ENCODE measurements at places on chromosomes 6 and 20.

DNA sequence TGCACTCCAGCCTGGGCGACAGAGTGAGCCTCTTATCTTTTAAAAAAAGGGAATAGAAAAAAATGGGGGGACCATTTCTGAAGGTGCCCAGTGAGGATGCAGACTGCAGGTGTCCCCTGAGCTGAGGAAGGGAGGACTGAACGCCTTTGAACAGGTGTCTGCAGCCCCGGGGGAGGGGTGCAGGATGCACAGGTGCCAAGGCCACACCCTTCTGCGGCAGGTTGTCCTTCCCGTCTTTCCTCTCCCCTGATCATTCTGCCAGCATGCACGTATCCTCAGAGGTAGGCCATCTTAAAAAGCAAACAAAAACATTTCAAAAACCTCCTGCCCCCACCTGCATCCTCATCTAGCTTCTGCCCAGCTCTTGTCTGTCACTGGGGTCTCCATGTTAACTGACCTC, 101.3 kb downstream of the MTHFD1L start:
- DNase-seq: no peak

DNA sequence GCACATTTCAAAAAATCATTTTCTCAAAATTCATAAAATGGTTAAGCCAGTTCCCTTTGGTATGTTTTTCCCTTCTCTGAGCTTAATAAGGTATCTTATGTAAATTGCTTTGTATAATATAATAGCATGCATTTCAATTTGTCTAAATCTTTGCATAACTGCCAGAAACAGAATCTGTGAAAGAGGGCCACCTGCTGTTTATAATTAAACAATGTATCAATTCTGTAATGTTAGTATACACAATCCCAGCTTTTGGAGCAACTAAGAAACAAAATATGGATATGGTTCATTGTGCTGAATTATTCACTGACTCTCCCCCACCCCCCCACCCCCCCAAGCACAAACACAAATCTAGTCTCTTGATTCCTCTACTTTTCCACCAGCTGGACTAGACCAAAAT, 54.8 kb downstream of the GPX5 start:
- no peak for DNase-seq

DNA sequence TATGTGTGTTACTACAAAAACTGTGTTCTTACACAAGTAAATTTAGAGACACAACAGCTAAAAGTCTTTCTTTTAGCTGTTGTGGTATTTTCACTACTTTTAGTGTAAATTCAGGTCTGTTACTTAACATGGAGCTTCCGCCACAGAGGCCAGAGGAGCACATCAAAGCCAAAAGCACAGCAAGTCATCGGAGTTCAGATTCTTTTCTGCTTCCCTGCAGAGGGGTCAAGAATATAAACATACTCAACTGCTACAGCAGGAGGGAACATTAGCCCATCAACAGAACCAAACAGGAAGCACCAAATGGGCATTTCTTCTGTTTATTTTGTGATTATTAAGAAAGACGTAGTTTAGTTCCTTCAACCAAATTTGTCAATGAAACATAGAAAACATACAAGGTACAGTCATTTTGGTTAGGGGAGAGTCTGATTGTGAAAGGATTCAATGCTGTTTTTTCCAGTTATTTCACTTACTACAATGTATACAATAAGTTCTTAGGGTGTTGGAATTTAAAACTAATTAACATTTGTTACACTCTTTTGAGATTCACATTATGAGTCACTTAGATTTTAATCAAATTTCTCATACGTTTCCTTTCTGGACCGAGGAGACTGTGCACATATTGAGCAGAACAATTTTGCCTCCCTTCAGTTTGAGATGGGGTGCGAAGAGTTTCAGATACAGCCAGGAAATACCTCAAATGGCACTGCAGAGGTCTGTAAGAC, 42.8 kb upstream of the DSE start:
- DNase-seq: no peak

DNA sequence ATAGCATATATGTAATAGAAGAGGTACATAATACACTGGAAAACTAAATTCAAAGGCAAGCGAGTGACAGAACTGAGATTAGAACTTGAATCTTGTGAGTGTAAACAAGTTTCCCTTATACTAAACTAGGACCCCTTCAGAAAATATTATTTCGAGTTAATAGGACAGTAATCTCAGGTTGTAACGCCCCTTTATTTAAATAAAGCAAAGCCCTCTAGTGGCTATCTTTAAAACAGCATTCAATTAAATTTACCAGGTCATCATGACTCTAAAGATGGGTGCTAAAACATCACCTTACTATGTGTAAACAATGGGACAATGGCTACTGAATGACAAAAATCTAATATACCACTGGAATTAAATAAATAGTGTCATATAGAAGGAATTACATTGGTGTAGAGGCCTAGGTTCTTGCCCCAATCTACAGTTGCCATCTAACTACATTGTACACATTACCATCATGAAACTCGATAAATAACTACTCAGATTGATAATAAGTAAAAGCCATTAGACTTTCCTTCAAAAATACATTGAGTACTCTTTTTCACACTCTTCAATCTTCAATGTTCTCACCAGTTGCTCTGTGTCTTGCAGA, 255.4 kb upstream of the IRAK1BP1 start:
- no peak for DNase-seq

- no peak for DNase-seq
These were observed 27.4 kb upstream of the RREB1 start for GRCh38 chr6:7080311-7080710.

GRCh38 chr20:56897318-56897957, 268.3 kb downstream of the TFAP2C start:
- DNase-seq: peak; percentile 30

- no peak for DNase-seq
These were observed 68.3 kb downstream of the CD24 start for GRCh38 chr6:106906232-106906631.

DNA sequence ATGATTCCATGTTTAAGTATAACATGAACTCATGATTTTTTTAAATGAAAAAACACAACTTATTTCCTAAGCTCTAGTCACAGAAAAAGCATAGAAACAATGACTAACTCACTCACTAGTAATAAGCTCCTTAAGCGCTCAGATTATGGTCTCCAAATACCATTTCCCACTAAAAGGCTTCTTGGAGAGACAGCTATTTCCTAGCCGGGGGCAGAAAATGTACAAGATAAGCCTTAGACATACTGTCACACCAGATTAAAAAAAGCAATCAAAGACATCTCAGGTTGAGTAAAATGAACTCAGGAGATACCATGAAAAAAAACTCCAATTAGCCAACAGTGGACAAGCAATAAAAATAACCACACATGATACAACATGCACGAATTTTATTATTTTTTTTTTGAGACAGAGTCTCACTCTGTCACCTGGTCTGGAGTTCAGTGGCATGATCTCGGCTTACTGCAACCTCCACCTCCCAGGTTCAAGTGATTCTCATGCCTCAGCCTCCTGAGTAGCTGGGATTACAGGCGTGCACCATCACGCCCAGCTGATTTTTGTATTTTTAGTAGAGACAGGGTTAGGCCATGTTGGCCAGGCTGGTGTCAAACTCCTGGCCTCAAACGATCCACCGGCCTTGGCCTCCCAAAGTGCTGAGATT, 14.9 kb downstream of the SRPK1 start:
- no peak for DNase-seq

DNA sequence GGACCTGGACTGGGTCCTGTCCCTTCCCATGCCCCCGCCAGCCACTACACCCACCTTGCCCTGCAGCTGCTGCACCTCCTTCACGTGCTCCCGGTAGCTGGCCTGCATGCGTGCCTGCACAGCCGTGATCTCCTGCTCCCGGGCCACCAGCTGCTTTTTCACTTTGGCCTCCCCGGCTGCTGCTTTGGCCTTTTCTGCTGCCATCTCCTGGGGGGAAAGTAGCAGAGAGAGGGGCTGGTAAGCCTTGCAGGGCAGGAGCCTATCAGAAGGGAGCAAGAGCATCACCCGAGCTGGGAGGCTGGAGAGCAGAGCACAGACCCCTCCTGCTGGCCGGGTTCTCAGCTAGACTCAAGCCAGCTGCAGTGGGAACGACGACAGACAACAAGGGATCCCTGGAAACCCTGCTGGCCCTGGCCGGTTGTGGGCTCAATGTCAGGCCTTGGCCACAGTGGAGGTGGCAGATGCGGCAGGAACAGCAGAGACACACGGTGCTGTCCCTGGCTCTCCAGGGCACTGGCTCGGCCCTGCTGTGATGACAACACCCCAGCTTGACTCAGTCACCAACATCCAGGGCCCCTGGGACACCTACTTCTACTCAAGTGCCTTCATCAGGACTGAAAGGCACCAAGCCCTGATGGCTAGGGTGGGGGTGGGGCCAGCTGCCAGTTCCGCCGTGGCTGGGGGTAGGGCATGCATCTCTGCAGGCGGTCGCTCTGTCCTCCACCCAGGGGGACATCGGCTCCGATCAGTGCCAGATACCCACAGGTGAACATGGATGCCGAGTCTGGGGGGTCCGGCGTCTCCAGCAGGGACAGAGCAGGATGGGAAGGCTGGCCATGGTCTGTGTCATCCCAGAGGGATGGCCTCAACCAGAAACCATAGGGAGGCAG, 45.3 kb downstream of the RRBP1 start:
- peak; percentile 51 for DNase-seq

- no peak for DNase-seq
These were observed 117.1 kb upstream of the FBXL4 start for GRCh38 chr6:99064834-99065233.

DNA sequence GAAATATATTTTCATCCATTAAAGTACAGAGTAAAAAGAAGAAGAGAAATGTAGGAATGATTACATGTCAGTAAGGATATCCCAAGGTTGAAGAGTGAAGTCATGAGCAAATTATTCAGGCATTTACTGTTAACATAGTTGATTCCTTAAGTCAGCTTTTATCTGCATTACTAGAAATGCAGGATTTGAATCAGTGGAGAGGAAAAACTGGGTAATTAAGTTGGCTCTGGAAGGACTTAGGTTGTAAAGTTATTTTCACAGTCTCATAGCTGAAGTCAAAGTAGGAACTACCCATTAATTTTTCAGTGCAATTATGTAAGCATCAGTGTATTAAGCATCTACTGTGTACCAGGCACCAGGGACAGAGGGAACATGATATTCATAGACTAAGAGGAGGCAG, 7.8 kb downstream of the NAA20 start:
- DNase-seq: no peak

DNA sequence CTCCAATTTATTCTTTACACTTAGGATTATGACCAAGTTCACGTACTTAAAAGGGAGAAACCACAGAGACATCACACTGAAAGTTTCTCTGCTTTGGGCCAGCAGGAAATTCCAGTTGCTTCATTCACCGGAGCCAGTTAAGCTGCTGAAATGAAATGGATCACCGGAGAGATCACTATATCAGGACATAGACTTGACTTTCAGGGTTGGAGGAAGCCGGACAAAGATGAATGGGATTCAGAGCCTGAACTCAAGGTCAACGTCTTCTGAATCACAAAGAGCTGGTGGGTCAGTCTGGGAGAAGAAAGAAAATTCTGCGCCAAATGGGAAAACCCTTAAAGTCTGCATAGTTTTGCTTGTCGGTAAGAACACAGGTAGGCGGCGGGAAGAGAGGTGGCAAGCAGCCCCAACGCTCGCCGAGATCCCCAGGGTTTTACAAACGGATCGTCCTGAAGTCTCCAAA, 81.9 kb upstream of the CCDC28A start:
- DNase-seq: no peak

- no peak for DNase-seq
These were observed 9.2 kb downstream of the SCP2D1 start for GRCh38 chr20:18822832-18823231.

DNA sequence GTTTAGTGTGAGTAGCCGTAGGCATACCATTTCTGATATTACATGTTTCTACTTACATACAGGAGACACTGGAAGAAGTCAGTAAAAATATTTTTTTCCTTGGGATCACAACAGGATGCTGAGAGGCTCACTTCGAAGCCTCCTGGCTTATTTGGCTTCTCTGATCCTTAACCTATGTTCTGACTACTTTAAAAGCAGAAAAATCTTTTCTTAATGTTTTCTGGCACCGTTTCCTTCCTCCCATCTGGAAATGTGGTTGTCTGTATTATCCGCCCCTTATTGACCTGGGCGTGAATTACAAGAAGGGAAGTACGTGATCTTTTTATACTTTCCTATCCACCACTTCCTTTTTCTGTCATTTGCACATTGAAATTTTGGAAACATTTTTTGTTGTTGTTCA, 379.6 kb downstream of the COL12A1 start:
- no peak for DNase-seq

- DNase-seq: peak; percentile 36
These were observed 41.6 kb downstream of the MRAP2 start for GRCh38 chr6:84074988-84075781.

DNA sequence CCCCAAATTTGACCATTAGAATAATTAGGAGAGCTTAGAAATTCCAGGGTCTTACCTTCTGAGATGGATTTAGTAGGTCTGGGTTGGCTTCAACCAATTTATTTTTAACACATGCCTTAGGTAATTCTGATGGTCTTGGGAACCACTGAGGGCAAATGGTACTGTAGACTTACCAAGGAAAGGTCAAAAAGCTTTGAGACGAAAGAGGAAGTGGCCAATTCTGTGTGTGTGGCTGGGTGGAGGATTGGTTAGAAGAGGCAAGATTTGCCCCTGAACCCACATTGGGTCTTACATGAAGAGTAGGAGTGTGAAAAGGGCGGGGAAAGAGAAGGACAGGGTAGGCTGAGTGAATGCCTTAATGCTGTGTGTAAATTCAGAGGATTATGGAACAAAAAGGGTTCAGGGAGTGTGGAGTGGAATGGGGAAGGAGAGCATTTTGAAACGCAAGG, 2.7 kb downstream of the ITCH start:
- DNase-seq: no peak

DNA sequence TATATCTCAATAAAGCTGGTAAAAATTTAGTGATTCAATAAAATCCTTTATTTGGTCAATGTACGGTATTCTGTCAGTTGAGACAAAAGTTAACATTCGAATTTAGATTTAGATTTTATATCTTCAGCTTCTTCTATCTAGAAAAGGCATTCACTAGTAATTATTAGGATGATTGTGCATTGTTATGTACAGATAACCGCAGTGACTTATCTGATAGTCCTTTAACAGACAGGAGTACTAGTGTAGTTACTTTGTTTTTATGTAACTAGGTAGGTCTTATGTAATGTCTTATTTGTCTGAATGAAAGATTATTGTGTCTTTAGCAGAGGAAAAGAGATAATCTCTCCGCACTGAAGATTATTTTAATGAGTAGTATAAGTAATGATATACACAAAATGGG, 31.3 kb downstream of the TRIM27 start:
- no peak for DNase-seq

DNA sequence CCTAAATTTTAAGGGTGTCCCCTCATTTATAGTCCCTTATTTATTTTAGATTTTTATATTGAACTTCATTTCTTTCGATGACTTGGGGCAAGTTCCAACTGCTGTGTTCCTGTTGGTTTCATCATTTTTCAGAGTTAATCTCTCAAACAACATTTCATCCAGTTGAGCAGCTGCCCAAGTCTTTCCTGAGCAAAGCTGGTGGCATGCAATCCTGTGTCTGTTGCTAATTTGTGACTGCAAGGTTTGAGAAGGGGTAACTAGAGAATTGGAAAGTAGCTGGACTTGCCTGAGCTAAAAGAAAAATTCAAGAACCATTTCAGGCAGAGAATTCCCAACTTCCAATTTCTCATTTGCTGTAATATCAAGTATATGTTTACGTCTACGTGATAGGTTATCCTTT, 881.5 kb upstream of the SLC35B3 start:
- no peak for DNase-seq

- no peak for DNase-seq
These were observed 97.5 kb downstream of the PTPRK start for GRCh38 chr6:128422871-128423270.

GRCh38 chr6:16773362-16773761, 12.1 kb upstream of the ATXN1 start:
- DNase-seq: no peak

Measured in WTC11 (cell line).